ENCODE measurements at places on chromosomes 16 and 17. TPM values are rescaled to one million over a fixed set of nuclear protein-coding genes. Genes with fewer than 3 reads are reported as not detected.
A peak's percentile ranks its signal among the peaks of the same experiment; 100 is the strongest.

GRCh38 chr17:21511363-21512195 lies 135.4 kb downstream of the KCNJ12 start:
- DNase-seq = no peak

GRCh38 chr16:16073001-16073545 lies 123.7 kb downstream of the ABCC1 start:
- DNase-seq = no peak

GRCh38 chr17:51325471-51325870 lies 65.1 kb downstream of the UTP18 start:
- DNase-seq = no peak

GRCh38 chr17:82331345-82331939 lies 2.1 kb downstream of the SECTM1 start:
- no peak for DNase-seq

- no peak for DNase-seq
Measured at GRCh38 chr17:61340431-61341209, 59.0 kb upstream of the TBX2 start.

GRCh38 chr17:48795444-48796162 lies 21.4 kb downstream of the TTLL6 start:
- DNase-seq = no peak

- no peak for DNase-seq
Measured at GRCh38 chr16:17743158-17743557, 272.4 kb upstream of the XYLT1 start.

DNA sequence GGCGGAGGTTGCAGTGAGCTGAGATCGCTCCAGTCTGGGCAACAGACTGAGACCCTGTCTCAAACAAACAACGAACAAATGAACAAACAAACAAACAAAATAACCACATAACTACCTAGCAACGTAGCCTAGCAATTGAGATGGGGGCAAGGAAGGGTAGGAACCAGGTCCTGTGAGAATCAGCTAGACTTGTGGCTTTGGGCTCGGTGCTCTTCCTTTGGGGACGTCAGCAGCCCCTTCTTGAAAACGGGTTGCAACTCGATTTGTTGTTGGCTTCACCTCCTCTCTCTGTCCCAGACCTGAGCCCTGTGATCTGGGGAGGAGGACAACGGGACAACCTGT lies 72.2 kb downstream of the ABCC1 start:
- DNase-seq = no peak

DNA sequence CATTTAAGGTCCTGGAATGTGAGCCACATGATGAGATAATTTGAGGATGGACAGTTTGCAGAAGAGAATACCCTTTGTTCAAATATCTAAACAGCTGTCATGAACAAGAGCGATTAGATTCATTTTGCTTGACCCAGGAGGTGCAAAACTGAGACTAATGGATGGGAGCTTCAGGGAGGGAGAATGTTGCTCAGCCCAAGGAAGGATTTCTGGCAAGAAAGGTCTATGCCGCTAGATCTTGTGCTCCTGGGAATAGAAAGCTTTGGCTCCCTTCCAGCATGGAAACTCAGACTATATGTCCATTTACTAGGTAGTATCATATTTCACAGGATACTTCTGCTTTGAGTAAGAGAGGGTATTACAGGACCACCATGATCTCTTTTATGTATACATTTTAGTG lies 14.8 kb upstream of the CDH11 start:
- DNase-seq = no peak

GRCh38 chr16:20901068-20901435 lies 481 bp downstream of the LYRM1 start:
- no peak for DNase-seq

DNA sequence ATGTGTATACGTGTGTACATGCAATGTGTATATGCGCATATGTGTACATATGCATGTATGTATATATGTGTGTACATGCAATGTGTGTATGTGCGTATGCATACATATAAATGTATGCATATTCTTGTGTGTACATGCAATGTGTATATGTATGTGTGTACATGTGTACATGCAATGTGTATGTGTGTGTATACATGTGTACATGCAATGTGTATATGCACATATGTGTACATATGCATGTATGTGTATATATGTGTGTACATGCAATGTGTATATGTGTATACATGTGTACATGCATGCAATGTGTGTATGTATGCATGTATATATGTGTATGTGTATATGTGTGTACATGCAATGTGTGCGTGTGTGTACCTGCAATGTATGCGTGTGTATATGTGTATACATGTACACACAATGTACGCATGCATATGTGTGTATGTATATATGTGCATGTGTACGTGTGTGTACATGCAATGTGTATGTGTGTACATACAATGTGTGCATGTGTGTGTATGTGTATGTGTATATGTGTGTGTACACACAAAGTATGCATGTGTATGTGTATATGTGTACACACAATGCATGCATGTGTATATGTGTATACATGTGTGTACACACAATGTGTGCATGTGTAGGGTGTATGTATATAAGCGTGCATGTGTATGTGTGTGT lies 167.7 kb downstream of the SHISA9 start:
- DNase-seq = no peak

- no peak for DNase-seq
Measured at GRCh38 chr17:62140836-62141235, 75.8 kb upstream of the MED13 start.

DNA sequence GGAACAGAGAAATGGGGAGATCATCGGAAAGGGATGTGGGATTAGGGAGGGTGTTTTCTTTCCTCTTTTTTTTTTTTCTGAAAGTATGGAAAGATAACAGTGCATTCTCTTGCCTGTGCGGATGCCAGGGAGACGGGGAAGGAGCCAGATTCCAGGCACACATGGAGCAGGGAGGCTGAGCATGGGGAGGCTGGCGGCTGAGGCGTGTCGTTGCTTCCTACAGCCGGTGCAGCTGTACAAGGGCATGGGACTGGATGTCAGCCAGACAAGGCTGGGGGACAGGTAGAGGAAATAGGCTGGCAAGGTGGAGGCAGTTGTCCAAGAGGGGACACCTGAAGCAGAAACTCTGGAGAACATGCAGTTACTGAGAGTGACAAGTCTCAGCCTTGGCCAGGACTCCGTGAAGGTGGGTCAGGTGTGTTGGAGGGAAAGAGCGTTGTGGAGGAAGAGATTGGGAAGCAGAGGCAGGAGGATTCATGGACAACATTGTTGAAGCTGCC lies 16.6 kb upstream of the ADORA2B start:
- DNase-seq = no peak

DNA sequence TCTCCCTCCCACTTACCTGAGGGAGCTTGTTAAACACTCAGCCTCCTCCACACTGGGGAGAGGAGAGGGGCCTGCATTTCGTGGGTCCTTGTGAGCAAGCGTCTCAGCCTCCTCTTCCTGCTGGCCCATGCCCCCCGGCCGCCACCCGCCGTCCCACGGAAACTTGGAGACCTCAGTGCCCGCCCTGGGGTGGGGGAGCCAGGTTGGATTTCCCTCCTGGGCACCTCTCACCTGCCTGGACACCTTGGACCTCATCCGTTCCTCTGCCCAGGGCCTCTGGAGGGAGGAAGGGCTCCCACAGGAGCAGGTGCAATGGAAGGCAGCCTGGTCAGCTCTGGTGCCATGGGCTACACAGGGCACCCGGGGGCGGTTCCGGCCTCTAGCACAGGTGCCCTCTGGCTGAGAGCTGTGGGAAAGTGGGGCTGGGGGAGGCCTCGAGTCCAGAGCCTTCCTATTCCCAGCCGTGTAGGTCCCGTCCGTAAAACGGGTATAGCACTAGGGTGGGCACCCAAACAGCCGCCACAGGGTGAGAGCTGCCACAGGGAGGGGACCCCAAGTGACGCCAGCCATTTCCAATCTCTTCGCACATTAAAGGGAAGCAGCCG lies 11.0 kb downstream of the GSE1 start:
- no peak for DNase-seq

DNA sequence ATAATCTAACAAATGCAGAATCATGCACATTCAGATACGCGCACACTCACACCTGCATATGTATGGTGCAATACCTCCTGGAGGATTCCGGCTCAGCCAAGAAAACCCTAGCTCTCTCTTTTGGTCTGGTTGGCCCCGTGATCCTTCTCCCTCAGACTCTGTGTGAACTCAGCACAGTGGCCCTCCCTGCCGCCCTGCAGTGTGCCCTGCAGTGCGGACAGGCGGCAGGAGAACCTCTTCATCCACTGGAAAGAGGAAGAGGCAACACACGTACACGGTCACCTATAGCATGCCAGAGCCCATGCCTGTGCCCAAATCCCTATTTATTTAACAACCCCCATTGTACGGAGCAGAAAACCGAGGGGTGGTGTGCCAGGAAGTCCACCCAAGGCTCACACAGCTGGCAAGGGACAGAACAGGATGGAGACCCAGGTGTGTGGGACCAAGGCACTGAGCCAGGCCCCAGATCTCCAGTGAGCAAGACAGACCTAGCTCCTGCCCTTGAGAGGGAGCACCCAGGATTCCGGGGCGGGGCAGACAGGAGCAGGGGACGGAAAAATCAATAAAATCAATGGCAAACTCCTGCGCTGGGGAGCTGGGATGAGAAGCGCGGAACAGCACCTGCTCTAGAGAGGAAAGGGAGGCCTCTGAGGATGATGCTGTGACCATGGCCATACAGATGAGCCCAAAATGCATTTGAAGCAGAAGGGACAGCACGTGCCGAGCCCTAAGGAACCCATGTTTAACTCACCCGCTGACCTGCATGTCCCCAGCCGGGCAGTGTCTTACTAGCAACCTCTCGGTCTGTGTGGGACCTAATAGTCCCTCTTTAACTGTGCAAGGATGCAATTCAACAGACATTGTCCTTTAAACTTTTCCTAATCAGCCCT lies 54.7 kb upstream of the CIBAR2 start:
- DNase-seq = no peak

DNA sequence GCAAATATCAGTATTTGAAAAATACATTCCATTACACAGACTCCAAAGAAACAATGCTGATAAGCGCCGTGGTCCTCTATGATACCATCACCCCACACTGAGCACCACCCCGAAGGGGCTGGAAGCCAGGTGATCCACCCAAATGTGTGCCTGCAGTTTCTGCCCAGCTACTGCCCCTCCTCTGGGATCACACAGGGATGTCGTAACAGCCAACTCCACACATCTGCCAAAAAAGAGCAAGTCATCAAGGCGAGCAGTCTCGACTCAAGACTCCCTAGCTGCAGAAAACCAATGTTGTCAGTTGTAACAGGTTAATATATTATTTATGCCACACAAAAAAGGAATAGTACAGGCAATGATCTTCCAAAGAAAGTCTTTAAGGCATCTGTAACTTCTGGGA lies 21.0 kb downstream of the CYB5D2 start:
- DNase-seq = peak; percentile 17

DNA sequence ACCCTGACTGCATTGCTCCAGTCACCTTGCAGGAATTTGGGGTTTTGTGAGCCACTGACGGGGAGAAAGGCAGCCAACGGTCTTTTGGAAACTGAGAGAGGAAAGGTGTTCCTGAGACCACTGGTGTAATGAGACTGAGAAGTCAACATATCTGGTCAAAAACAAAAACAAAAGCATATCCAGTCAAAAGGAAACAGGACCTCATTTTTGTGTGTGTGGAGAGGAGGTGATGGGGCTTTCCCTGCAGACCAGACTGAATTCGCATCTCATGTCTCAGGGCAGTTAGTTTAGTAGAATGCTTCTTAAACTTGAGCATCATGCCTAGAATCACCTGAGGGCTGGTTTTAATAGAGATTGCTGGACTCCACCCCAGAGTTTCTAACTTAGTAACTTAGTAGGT lies 198.4 kb downstream of the COPRS start:
- DNase-seq = no peak

DNA sequence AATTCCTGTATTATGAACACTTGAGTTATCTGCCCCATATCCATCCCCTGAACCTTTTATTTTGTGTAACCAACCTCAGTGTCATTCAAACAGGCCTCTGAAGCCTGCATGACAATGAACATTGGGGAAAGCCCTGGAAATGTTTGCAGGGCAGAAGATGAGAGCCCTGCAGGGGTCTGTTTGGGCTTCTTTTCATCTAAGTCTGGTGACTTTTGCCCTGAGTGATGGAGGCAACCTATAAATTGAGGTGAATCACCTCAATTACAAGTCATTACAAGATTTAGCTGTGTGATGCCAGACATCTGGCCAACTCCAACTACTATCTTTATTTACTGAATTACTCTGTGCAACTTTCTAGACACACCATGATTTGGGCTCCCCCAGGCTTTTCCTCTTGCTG lies 189.2 kb downstream of the MAF start:
- DNase-seq = no peak

The MT1G gene
- not detected for total RNA-seq

The RPAIN gene
- total RNA-seq = 34.2 TPM

The ARMC5 gene
- 12.2 TPM for total RNA-seq

All from chondrocyte (in vitro differentiated cells).